ENCODE measurements at places on chromosomes 1 and 21.
A peak's percentile ranks its signal among the peaks of the same experiment; 100 is the strongest.

- no peak for DNase-seq
Observed at GRCh38 chr1:172895761-172896160, 155.0 kb downstream of the TNFSF18 start.

DNA sequence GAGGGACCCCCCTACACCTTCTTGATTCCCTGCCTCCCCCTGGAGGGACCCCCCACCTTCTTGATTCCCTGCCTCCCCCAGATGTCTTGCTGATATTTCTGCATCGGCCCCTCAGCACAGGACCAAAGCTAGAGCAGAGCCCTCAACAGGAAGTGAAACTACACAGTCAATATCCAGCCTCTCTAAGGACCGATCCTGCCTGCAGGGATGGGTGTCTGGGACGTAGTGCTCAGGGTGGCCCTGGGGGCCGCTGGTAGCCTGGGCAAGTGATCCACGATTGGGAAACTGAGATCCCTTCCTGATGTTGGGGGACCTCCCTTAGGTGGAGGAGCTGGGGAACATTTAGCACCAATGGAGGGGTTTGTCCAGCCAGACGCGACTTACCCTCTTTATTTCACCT lies 3.9 kb upstream of the LEFTY2 start:
- DNase-seq = no peak

DNA sequence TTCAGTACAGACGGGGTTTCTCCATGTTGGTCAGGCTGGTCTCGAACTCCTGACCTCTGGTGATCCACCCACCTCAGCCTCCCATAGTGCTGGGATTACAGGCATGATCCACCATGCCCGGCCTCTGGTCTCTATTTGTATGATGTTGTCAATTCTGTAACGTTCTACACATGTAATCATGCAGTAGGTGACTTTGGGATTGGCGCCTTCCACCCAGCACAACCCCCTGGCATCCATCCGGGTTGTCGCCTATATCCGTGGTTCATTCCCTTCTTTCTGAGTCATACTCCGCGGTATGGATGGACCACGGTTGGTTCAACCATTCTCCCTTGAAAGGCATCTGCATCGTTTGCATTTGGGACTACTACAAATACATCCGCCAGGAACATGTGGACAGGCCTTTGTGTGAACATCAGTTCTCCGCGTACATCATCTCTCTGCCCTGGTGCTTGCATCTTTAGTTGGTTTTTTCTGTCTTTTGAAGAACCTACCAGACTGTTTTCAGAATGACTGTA lies 72.1 kb downstream of the PDE9A start:
- DNase-seq = no peak

DNA sequence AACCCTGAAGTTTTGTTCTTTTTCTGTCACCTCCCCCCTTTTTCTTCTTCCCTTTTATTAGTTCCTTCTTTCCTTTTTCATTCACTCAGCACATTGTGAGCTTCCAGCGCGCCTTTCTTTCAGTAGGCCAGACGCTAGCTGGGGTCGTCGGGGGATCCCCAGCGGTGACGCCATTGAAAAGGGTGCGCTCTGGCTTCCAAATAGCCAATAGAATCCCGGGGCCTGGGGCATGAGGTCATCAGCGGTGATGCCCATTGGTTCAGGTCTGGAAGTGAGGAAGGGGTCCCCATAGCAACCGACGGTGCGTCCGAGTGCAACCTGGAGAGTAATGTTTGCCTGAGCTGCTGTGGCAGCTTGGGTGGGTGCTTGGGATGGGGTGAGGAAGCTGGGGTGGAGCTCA lies 6.9 kb upstream of the EFNA3 start:
- DNase-seq = no peak

- DNase-seq = no peak
Observed at GRCh38 chr1:231841616-231842344, 215.2 kb downstream of the DISC1 start.

- DNase-seq = no peak
Observed at GRCh38 chr1:27015260-27015659, 2.6 kb upstream of the TENT5B start.

GRCh38 chr1:234398849-234399381 lies 25.7 kb downstream of the COA6 start:
- DNase-seq = no peak

DNA sequence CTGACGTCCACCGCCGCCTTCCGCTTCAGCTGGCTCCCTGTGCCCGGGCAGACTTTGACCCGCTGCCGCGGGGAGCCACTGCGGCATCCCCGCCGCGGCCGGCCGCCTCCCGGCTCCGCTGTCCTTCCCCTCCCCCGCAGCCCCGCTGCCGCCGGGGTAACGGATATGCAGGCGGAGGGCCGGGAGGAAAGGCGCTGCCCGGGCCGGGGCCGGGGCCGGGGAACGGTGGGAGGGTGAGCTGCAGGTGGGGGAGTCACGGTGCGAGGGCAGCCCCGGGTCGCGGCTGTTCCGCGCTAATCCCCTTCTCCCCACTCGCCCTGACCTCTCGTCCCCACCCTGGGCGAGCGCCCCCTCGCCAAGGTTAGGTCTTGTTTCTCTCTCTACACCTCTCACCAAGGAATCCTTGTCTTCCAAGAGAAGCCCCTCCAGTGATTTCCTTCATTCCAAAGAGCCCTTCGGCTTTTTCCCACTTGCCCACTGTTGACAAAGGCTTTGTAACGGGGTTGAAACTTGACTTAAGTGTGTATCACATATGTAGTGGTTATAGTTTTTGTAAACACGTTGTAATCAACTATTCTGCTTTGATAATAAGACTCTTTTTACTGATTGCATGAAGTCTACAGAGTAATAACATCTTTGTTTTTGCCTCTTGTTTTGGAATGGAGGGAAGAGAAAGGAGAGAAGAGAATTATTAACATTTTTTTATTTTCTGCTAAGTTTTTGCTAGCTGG lies 669 bp downstream of the XPR1 start:
- peak; percentile 38 for DNase-seq

DNA sequence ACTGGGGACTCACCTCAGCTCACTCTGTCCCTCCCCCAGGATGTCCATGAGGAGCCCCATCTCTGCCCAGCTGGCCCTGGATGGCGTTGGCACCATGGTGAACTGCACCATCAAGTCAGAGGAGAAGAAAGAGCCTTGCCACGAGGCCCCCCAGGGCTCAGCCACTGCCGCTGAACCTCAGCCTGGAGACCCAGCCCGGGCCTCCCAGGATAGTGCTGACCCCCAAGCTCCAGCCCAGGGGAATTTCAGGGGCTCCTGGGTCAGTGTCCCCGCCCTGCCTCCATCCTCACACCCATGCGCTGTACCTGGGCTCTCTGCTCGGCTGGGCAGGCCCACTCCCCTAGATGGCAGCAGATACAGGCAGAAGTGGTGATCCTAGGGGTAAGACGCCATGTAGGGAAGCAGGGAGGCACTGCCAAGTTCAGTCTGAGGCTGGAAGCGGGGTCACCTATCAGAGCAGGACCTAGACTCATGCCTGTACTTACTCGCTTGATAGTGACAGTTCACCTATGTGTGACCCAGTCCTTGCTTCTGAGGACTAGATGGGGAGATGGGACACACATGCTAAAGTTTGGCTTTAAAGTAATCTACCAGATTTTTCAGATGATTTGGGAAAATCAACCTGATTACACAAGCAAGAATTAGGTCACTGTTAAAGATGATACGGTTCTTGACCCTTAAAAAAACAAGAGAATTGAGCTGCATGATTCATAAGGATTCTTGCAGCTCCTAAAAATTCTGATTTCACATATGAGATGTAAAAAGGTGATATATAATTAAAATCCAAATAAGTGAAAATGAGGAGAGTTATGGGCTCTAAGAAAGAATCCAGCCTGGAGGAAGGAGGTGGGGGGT lies 38.7 kb downstream of the ETNK2 start:
- no peak for DNase-seq

GRCh38 chr1:22428672-22429071 lies 23.0 kb upstream of the ZBTB40 start:
- DNase-seq = no peak

DNA sequence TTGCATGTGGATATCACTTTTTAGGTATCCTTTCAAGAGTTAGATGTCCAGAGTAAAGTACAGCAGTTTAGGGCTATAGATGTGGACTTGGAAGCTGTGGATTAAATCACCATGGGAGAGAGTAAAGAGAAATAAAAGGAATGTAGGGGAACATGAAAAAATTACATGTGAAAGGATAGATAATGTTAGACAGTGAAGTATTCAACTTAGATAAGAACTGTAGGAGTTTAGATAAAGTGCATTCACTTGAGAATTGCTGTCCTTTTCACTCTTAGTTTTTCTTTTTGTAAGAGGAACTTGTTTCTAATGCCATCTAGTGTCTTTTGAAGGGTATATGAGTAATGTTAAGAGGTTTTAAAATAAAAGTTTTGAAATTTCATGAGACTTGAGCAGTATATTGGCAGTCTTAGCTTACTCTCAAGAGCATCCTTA lies 40.1 kb downstream of the MAST2 start:
- no peak for DNase-seq

DNA sequence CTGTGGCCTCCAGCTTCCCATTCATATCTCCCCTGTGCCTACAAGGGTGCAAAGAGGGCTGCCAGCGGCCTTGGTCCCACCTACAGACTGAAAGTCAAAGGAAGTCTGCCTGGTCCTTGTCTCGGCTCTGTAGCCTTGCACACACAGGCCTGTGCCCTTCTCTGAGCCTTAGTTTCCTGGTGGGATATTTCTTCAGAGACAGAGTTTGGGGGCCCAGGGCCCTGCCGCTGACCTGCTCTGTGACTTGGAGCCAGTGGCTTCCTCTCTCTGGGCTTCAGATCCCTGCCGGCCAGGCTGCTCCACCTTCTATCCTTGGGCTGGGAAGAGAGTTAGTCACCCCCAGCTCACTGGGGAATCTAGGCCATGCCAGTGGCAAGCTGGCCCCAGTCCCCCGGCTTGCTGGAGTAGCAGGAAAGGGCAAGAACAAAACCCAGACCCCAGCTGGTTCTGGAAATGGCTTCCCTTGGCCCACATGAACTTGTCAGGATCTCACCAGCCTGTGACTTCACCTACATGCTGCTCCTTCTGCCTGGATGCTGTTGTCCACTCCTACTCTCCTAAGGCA lies 1.0 kb upstream of the TMEM61 start:
- no peak for DNase-seq
